ENCODE measurements at places on chromosomes 7 and 10. TPM values are rescaled to one million over a fixed set of nuclear protein-coding genes. Genes with fewer than 3 reads are reported as not detected.

GRCh38 chr10:114326795-114327194 lies 77.5 kb downstream of the AFAP1L2 start:
- no peak for DNase-seq

DNA sequence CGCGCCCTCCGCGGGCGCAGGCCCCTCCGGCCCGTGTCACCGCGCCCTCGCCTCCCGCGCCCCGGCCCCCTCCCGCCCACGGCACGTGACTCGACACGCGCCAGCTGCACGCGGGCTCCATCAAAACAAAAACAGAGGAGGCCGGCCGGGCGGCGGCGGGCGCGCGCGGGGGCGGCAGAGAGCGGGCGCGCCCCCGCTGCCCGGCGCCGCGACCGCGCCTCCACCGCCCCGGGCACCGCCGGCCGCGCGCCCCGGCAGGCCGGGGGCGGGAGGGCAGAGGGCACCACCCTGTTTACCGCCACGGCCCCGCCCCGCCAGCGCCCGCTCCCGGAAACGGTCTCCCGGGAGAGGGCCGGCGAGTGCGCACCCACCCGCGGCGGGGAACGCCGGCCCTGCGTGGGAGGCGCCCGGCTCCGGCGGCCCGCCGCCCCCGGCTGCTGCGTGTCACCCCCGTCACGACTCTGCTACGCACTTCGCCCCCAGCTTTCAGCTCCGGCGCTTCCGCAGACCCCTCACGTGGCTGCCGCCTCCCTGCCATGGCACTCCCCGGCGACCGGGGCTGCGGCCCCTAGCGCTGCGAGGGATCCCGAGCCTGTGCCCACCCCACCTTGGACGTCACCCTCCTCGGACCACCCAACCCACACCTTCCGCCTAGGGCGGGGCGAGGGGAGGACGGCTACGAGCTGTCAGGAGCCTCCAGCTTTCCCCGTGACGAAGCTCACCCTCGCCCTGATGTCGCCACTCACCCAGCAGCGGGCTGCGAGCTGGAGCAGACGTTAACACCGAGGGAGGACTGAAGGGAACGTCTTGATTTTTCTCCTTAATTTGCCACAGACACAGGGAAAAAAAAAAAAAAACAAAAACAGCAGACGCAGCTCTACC lies 221.6 kb upstream of the MKLN1 start:
- peak; percentile 82 for DNase-seq

GRCh38 chr10:15295537-15296325 lies 75.4 kb downstream of the FAM171A1 start:
- DNase-seq = no peak

DNA sequence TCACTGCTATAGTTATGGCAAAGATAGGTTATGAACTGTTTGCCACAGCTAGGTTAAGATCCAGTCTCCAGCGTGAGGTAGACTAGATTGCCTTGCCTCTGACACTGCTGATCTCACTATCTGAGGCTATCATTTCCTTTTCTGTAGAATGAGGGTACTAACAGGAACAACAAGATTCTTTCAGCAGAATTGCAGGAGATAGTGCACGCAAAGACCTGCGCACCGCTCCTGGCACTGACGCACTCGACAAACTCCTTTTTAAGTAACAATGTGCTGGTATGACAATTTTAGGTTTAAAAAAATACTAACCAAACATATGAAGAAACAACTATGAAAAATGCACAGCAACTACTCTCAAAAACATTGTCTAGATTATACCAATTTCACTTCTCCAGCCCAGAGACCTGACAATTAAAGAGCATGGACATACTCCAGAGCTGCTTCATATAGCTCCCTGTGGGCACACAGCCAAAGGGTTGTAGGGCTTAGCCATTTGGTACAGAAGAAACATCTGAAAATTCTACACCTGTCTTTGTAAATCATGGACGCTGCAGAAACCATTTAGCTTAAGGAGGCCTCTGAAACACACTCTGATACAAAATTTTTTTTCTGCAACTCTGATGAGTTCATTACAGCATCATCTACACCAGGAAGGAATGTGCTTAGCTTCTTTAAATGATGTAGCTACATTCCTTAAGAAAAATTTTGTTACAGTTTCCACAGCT lies 7.8 kb downstream of the ADAM12 start:
- no peak for DNase-seq

STEAP4 gene
- not detected for total RNA-seq

SVOPL gene
- not detected for total RNA-seq

- DNase-seq = no peak
These were observed 26.2 kb downstream of the KAZALD1 start for GRCh38 chr10:101087965-101088364.

DNA sequence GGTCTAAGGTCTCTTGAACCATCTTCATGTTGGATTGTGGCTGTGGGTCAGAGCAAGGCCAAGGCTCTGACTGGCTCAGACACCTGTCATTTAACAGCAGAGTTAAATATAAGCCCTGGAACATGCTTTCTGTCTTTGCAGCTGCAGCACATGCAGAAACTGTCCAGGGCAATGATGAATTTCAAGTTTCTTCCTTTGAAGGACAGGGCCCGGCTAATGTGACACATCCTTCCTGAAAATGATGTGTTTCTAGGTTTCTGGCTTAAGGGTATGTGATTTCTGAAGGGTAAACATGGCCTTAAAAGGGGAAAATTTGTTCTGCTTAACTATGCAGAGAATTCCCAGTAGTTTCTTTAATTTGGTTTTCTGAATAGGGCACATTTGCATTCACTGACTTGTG lies 34.0 kb upstream of the SLC35B4 start:
- no peak for DNase-seq

Measured in CD4-positive, alpha-beta T cell (primary cell).